Central memory CD4-positive, alpha-beta T cell (primary cell): ENCODE measurements at places on chromosomes 3 and 15.

GRCh38 chr15:44715142-44715796 is 4.0 kb downstream of the B2M start:
- no peak for DNase-seq

DNA sequence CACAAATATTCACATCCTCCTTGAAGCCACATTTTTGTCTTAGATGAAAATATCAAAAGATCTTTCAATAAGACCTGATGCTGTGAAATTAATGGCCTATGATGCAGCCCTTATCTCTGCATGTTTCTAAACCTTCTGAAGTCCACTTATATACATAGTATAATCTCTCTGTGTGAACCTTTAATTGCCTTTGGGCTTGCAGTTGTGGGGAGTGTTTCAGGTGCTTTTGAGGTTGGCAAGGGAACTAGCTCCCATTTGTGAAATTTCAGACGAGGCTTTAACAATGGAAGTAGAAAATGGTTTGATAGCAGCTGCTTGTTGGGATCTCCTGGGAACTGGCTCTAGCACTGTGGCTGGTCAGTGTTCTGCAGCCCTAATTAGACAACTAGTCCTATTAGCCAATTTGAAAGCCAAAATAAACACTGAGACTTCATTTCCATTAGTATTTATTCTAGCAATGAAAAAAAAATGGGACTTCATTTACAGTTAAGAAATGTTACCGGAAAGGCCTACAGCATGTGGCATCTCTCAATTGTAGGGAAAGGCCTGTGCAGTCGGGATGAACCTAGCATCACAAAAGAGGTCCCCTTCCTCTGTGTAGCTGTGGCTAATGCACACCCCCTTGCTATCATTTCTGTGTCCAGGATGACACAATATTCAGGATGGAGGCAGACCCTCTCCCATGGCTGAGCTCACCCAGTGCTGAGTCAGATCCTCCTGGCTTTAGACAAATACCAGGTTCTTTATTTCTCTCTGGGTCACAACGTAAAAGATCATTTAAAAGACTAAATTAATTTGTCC is 140.7 kb upstream of the TRIM42 start:
- DNase-seq: no peak

DNA sequence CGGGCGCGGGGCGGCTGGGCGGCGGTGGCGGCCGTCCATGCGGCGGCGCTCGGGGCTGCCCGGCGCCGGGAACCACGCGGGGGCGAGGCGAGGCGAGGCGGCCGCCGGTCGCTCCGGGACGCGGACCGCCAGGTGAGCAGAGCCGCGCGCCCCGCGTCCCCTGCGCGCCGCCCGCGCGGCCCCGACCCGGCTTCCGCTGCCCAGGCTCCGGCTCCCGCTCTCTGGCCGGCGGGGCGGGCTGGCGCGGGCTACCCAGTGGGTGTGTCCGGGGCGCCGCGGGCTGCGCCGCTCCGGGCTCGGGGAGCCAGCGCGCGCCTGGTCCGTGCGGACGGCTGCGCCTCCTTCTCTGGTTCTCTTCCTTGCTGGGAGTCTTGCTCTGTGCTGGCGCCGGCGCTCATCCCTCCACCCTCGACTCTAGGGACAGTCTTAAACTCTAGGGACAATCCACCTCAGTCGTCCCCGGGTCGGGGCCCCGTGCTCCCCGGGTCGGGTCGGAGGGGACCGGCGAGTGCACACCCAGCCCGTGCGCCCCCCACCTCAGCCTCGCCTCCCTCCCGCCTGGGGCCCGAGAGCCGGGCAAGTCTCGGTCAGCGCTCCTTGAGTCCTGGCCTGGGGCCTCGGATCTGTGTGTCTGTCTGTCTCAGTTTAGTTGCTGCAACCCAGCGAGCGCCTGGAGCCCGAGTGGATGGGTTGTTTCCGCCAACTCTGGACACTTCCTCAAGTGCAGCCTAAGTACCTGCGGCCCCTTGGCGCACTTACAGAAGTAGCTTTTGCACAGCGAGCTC is 488 bp downstream of the THSD4 start:
- DNase-seq: no peak

- no peak for DNase-seq
These were observed 9.1 kb downstream of the SPICE1 start for GRCh38 chr3:113505867-113506266.

DNA sequence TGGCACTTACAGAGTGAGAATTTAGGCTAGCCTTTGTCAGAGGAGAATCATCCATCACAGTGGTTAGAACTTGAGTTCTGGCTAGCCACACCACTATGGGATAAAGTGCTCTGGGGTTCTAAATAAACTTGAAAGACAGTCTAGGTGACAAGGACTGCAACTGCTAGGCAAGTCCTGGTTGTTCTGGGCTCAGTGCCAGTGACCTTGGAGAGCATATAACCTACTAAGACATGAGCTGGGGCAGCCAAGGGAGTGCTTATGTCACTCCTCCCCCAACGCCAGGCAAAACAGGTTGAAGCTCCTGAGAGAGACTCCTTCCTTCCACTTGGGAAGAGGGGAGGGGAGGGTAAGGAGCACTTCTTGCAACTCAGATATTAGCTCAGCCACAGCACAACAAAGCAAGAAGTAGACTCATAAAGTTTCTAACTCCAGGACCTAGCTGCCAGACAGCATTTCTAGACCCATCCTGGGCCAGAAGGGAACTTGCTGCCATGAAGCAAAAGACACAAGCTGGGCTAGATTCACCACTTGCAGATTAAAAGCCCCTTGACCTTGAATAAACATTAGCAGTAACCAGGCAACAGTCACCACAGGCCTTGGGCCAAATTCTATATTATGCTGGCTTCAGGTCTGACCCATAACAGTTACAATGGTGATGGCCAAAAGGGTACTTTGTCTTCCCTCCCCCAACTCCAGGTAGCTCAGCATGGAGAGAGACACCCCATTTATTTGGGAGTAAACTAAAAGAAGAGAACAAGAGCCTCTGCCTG is 963.7 kb downstream of the PLOD2 start:
- no peak for DNase-seq

- DNase-seq: no peak
These were observed 44.5 kb upstream of the PDZRN3 start for GRCh38 chr3:73669260-73669659.
